ENCODE measurements at places on chromosomes 4 and X.

DNA sequence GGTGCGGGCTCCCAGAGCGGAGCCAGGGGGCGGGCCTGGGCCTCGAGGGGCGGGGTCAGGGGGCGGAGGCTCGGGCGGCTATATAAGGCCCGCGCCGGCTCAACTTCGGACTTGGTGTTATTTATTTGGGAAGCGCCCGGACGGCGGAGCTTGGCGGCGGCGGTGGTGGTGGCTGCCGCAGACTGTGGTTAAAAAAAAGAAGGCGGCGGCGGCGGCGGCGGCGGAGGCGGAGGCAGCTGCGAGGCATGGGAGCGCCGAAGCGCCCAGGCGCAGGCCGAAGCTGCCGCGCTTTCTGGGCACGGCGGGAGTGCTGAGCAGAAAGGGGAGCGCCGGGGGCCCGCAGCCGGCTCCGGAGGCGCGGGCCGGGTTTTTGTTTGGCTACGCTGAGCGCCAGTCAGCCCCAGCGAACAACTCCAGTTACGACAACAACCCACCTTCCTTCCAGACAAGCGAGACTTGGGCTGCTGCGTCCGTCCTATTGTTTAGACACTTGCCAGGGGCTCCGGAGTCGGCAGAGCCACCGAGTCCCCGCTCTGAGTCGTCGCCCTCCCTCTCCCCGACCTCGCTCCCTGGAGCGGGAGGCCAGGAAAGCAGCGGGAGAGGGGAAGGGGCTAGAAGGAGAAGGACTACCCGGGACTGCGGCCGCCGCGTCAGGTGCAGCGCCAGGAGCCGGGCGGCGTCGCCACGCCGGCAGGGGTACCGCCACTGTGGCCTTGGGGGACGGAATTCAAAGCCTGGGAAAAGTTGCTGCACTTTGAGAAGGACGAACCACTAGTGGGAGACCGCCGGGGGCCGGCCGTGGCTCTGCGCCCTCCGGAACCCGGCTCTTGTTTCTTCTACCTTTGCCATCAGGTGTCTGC is at the start of gene SLIT2:
SLIT2 (plus strand) TSS at position 110 of the 860 bp plus-strand sequence. CDS start 1,911 bp downstream, outside the sequence.
- peak; percentile 47 for DNase-seq

- DNase-seq = no peak
Observed at GRCh38 chrX:1292575-1293290, 24.1 kb downstream of the CSF2RA start.

GRCh38 chr4:48538358-48538757 is 48.3 kb downstream of the ZAR1 start:
- no peak for DNase-seq

DNA sequence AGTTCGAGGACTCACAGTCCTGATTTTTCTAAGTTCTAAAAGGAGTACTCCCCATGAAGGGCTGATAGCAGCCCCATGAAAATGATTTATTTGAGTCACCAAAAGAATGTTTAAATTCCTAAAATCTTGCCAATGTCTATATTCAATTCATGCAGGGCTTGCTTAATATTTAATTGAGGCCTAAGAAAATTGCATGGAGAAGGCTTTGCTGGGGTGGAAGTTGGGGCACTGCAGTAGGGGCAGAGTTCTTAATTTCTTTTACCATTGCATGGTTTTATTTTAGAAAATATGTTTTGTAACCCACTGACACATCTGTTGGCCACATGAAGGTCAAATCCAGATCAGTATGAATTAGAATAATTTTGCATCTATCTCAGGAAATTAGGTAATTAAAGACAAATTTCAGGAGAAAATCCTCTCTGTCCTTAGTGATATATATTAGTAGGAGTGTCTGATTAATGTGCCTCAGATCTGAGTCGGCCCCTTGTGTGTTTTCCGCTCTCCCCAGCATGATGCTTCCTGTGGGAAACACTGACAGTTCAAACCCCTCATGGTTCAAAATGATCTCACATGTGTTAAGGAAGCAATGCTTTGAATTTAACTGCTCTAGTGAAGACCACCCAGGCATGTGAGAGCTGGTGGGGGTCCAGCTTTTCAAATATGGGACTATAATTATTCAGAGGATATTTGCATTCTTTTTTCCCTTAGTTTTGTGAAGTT is 54.0 kb upstream of the EGFL6 start:
- no peak for DNase-seq

- DNase-seq = peak; percentile 72
Observed at GRCh38 chr4:143558823-143559756, 45.6 kb downstream of the SMARCA5 start.

DNA sequence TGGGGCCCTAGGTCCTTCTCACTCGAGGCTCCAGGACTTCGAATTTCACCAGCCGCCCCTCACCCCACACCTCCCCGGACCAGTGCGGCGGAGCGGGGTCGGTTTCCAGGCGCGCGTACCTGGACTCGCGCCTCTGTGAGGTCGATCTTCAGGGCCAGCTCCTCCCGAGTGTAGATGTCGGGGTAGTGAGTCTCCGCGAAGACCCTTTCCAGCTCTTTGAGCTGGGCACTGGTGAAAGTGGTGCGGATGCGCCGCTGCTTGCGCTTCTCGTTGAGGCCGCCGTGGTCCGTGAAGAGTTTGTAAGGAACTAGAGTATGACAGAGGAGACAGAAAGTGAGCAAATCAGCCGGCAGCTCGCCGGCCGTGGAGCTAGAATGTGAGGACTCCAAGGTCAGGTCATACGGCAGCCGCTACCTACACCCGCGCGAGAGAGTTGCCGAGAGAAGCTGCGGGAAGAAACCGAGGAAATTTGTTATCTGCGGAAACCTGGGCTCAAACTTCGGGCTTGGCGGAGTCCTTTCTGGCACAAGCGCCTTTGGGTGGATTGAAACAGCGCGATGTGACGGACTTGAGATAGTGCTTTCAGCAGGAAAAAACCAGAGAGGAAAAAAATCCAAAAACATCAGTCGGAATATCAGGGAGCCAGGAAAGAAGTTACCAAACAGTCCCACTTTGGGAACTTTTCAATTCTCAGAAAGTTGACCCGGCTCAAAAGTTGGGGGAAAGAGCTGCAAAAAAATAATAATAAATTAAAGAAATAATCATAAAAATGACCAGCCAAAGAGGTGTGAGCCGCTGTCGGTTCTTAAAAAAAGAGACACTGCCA is 1.1 kb downstream of the PHOX2B start:
- no peak for DNase-seq

GRCh38 chr4:90816754-90817153 is 689.6 kb downstream of the CCSER1 start:
- no peak for DNase-seq

DNA sequence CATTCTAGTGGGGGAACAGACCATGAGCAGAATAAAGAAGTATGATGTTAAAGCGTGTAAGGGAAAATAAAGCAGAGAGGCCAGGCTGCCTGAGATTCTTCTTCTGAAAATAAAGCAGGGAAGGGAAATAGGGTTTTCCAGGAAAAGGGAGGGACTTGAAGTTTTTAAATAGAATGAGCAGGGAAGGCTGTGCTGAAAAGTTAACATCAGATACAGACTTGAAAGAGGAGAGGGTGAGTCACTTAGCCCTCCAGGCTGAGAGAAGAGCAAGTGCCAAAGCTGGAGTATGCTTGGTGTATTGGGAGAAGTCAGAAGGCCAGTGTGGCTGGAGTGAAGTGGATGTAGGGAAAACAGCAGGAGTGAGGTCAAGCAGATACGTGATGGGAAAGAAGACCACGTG is 10.0 kb upstream of the PLK4 start:
- no peak for DNase-seq

DNA sequence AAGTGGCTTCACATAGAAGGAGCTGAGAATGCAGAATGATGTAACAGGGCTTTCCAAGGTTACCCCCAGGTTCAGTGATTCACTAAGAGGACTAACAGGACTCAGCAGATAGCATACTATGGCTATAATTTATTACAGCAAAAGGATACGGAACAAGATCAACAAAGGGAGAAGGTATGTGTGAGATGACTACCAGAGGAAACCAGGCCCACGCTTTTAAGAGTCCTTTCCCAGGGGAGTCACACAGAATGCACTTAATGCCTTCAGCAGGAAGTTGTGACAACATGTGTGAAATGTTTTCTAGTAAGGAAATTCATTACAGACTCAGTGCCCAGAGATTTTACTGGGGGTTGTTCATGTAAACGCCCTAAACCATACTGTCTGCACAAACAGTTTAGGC is 373.6 kb upstream of the MAGEB2 start:
- DNase-seq = no peak

GRCh38 chr4:169774466-169775445 is 17.0 kb upstream of the HPF1 start:
- peak; percentile 10 for DNase-seq

GRCh38 chr4:109077505-109077904 is 225.0 kb downstream of the COL25A1 start:
- DNase-seq = no peak

DNA sequence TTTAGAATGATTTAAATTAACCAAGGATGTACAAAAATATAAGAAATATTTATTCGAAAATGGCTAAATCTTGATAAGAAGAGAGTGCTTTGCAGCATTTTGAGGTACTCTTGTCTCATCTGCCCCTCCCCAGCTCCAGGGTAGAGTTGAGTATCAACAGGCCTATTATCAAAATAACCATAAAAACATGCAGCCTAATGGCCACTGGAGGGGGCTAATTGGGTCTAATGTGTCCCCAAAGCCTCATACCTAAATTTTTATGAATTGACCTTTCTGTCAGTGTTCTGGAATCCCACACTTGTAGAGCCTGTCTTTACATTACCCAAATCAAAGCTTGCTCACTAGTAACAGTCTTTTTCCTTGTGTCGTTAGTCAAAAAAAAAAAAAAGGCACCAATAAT is 544.9 kb upstream of the CPXCR1 start:
- no peak for DNase-seq

GRCh38 chr4:40583850-40584439 is 45.7 kb downstream of the RBM47 start:
- DNase-seq = no peak

- no peak for DNase-seq
Observed at GRCh38 chr4:107799669-107800450, 24.9 kb upstream of the SGMS2 start.

DNA sequence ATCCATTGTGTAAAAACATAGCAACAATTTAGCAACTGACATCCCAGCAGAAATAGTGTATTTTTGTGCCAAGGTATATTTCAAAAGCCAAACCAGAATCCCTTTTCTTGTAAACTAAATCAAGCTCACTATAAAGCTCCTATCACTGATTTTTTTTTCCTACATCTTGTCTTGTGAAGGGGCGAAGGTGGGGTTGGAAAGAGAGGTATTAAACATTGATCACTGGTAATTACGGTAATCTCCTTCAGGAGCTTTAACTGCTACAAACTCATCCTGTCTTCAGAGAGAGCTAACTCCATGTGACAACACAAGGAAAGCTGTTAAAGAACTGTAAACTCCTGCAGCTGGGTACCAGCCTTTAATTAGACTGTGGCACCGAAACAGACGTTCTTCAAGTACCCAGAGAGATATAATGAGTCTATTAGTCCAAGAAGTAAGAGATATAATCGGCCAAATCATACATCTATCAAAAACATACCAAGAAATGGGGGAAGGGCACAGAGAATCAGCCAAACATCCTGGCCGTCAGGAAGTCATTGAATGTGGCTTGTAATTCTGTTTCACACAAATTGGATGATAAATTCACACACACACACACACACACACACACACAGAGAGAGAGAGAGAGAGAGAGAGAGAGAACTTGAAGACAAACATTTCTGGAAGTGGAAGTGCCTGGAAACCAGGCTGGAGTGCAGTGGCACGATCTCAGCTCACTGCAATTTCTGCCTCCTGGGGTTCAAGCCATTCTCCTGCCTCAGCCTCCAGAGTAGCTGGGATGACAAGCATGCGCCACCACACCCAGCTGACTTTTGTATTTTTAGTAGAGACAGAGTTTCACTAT is 111.9 kb upstream of the PPARGC1A start:
- DNase-seq = no peak

DNA sequence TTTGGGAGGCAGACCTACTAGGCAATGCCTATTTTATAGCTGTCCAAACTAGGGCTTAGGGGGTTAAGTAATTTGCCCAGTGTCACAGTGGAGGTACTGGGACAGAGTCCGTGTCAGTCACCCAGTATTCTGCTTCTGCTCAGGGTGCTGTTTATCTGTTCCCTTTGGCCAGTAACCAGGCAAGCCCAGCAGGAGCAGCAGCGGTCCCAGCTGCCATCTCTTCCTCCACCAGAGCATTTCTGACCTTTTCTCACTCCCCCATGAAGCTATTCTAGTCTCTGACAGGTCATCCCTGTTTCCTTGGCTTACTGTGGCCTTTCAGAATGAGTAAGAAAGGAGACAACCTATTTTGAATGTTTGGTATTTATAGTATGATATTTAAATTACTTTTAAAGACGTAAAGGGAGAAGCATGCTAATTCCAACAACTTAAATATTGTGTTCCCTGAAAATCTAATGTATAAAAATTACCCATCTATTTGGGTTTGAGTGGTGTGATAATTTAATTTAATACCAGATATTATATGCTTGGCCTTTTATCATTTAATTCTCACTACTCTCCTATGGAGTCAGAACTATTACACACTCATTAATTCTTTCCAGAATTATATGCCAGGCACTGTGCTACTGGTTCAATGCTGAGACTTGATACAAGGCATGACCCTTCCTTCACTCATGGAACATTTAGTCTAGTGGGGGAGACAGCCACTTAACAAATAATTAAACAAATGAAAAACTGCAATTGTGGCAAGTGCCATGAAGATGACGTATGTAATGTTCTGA is 60.6 kb downstream of the RPS6KA3 start:
- peak; percentile 13 for DNase-seq

DNA sequence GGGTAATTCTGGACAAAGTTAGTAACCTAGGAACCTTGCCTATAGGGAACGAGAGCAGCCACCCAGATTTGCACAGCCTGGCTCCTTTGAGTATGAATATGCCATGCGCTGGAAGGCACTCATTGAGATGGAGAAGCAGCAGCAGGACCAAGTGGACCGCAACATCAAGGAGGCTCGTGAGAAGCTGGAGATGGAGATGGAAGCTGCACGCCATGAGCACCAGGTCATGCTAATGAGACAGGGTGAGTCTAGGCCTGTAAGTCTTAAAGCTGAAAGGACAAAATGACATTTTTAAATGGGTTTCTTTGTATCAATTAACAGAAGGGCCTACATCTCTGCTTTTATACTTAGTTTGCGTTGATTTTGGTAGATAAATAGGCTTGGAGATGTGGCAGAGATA is 4.7 kb upstream of the ITGB1BP2 start:
- DNase-seq = no peak

DNA sequence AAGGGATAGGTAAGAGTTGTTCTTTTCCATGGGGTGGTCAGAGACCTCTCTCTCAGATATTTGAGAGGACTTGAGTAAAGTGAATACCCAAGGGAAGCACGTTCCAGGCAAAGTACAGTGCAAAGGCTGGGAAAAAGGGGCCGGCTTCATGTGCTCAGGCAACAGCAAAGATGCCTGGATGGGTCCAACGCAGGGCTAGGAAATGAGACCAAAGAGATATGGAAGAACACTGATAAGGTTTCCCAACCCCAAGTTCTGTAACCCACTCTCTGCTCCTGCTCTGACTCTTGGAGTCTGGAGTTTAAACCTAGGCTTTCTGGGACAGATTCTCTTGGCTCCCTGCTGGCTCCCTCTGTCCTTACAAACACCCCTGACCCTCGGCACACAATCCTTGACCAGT is 36.2 kb upstream of the PROM1 start:
- no peak for DNase-seq

DNA sequence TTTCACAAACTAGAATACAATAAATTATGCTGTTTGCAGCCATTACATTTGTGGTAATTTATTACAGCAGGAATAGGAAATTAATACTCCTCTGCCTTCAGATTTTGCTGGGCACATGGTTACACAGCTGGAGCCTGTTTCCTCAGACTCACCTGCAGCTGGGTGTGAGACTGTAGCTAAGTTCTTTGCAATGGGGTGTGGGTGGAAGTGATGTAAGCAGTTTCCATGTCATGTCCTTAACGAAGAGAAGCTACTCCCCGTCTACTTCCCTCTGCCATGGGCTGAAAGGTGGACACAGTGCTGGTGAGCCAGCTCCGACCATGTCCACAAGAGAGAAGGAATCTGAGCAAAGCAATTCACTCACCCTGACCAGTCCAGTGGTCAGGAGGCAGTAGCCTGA is 18.2 kb downstream of the SH3KBP1 start:
- no peak for DNase-seq
